ENCODE measurements at places on chromosomes 2 and 18.

DNA sequence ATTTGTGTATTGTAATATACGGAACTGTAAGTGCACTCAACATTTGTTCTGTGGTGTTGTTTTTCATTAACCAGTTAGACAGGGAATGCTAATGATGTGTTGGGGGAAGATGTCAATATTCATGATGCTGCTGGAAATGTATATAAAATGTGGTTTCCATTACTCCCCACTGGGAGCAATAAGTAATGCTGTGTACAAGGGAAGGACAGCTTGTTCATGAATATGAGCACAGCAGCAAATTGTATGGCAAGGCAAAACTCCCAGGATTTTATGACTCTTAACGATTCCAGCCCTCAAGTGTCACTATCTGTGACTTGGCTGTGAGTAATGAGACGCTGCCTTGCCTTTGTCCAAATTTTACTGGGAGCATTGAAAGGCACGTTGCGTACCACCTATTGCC is 312.4 kb upstream of the DDX18 start:
- no peak for DNase-seq

- DNase-seq, result no peak
These were observed 32.1 kb downstream of the ERLEC1 start for GRCh38 chr2:53818854-53819435.

DNA sequence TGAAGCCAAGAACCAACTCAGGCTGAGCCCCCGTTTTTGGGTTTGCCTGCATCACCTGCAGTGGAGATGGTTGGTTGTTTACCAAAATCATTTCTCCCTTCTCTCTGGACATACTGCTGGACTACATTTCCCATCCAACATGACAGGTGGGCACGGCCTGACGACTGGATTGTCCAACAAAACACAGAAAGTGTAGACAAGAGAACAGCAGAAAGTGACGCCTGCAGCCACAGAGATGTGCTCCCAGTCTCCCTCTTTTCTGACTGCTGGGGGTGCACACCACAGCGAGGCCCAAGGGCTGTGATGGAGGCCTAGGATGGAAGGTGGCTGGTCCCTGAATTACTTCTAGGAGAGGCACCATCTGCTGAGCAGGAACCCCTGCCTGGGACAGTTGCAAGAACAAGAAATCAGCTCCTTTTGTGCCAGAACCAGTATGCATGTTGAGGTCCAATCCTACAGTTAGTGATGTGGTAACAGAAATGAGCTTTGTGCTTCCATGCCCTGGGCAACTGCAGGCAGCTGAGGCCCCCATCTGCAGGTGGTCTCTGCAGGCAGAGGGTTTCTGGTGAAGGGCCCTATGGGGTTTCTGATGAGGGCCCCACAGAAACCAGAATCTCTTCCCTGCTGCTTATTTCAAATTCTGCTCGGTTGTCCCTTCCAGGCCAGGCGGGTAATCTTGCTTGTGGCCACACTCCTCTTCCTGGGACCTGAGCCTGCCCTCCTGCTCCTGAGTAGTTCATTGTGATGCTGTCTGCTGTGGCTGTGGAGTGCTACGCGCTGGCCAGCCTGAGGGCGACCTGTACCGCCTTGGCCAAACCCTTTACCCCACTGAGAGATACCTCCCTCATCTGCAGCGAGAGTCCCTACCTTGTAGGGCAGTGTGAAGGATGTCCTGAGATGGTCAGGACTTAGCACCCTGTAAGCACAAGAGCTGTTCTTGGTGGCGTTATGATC is 168.3 kb downstream of the ASB1 start:
- no peak for DNase-seq

DNA sequence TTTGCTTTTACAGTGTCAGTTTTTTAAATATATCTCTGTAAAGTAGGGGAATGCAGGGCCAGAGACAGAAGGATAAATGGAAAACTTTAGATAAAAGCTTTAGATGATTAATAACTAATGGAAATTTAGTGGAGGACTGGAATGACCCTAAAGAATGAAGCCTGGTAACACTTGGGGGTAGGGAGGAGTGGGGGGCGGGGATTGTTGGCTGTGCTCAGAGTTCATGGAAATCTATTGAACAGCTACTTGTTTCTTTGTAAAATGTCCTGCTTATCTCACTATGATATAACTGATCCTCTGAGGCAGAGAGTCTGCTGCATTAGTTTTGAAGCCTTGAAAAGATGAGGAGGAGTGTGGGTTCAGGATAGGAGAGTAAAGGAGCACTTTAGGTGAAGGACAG is 90.5 kb downstream of the TMEM185B start:
- DNase-seq, result no peak

DNA sequence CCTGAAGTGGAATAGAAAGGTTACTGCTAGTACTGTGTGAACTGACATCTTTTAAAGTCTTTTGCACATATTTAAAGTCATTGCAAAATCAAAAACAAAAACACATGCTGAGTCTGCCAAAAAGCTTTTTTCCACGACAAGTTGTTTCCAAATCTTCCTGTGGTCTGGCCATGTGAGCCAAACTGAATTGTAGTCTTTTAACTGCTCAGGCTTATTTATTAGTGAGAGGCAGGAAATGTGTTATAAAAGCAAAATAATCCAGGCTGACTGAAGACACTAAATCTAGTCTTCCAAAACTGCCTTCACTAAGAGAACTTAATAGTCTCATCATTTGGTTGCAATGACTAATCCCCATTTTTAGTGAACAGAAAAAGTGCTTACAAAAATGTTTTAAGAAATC is 2.3 kb downstream of the KRCC1 start:
- no peak for DNase-seq

GRCh38 chr2:46162329-46163097 is 134.7 kb upstream of the EPAS1 start:
- DNase-seq, result no peak

GRCh38 chr2:11995456-11995855 is 249.0 kb downstream of the LPIN1 start:
- DNase-seq, result no peak

DNA sequence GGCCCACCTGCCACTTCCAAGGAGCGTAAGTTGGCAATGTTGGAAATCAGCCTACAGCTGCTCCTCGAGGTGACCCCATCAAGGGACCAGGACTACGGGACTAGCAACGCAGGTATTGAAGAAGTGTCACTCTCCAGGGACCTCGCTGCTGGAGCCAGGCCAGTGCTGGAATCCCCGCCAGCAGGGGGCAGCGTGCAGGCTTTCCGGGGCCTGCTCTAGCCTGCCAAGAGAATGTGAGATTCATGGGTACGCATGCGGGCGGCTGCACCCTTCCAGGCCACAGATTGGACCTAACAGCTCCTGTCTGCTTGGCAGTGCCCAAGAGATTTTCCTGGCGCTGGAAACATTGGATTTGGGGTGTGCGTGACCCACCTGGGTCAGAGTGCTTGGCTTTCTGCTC is 182.8 kb upstream of the RAB12 start:
- DNase-seq, result no peak
